ENCODE measurements at places on chromosomes 3 and 15.

- DNase-seq: no peak
Observed at GRCh38 chr3:183984127-183984740, 33.5 kb downstream of the ABCC5 start.

- no peak for DNase-seq
Observed at GRCh38 chr3:165406425-165406824, 210.2 kb upstream of the SLITRK3 start.

- DNase-seq: no peak
Observed at GRCh38 chr3:76383781-76384180, 598.4 kb upstream of the ZNF717 start.

DNA sequence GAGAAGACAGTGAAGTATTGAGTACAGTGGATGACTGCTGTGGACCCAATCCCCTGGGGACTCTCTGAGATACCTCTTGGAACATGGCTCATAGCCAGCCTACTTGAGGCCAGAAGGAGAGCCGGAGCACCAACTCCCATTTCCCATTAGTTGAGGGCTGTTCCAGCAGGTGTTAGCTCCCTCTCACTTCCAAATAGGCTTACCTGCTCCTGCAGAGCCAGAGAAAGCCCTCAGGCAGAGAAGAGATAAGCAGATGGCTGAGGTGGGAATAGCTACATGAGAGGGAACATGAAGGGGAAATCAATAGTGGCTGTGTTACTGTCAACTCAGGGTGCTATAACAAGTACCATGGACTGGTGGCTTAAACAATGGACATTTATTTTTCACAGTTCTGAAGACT lies 4.6 kb upstream of the CCK start:
- DNase-seq: no peak

- peak; percentile 49 for DNase-seq
Observed at GRCh38 chr15:74790080-74790916, 8.4 kb downstream of the CSK start.

DNA sequence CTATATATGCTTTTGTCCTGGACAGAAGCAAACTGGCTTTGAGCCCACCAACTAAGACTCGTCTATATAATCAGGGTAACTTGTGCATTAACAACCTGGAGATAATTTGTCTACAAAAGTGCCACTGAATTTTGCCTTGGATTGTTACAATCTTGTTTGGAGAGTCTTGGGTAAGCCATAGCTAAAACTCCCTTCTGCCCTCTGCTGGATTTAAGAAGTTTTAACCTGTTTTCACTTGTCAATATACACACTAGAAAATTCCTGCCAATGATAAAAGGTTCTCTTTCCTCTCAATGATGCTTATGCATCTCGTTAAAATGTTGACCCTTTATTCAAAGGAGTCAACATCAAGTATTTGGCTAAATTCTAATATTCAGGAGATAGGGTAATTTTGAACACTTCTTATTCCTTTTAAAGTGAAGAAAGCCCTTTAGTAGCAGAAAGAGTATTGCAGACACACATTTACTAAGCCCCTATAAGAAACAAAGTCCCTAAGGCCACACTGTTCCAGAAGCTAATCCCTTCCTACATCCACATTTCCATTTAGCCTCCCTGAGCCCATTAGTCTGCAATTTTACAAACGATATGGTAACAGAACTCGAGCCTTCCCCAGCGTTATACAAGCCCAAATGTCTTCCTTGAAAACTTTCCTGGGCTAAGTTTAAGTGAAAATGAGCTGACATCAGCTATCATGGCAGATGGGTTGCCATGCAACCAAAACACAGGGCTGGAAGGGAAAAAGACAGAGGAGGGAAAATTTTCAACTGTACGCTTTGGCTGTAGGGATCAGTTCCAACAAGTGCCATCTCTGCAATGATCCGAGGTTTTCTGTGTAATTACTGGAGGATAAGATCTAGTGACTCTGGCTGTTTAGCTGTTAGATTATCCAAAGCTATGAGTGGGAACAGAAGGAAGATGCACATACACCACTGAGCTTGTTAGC lies 75.9 kb upstream of the FGF12 start:
- DNase-seq: peak; percentile 70

DNA sequence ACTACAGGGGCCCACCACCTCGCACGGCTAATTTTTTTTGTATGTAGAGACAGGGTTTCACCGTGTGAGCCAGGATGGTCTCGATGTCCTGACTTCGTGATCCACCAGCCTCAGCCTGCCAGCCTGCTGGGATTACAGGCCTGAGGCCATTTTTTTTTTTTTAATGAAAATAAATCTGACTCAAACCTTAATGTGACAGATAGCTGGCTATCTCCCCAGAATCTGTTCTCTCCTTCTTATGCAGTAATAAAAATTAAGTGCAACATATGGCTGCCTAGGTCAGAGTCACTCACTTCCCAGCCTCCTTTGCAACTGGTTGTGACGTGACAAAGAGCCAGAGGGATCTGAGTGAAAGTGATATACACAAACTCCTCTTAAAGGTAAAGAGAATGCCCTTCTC lies 53.0 kb downstream of the ZNF148 start:
- DNase-seq: no peak

DNA sequence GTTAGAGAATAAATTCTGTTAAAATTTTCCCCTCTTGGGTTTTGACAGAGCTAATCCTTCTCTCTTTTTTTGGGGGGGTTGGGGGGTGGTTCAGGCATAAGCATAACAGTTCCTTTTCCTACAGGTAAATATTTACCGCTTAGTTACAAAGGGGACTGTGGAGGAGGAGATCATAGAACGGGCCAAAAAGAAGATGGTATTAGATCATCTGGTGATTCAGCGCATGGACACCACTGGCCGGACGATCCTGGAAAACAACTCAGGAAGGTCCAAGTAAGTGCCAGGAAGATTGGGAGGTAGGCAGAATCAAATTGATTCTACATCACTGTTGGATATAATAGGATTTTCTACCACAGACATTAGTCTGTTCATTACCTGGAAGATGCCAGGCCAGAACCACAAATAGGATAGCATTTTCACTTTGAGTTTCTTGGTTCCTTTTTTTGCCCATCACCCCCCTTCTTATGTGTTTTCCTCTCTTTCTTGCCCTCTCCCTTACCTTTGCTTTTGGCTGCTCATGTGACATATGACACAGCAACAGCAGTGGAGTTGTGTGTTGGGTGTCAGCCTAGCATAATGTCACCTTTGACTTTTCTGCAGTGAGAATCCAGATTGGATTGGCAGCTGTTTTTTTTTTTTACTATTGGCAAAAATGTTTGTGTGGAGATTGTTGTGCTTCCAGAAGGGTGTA lies 79.0 kb downstream of the CHD2 start:
- peak; percentile 32 for DNase-seq

DNA sequence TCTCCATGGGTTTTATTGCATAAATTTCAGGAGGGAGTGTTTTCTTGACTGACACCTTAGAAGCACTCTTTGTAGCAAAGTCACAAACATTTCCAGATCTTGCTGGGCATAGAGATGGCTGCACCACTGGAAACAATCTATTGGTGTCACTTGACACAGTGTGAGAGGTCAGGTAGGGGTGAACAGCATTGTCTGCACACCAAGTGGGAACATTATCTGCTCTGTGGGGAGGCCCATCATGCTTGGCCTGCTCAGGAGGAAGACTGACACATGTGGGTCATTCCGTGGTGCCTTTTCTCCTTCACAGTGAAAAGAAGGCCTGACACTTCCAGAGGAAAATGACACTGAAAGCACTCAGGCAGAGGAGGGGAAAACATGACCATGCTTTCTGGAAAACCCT lies 149.9 kb upstream of the GALNT15 start:
- DNase-seq: no peak

DNA sequence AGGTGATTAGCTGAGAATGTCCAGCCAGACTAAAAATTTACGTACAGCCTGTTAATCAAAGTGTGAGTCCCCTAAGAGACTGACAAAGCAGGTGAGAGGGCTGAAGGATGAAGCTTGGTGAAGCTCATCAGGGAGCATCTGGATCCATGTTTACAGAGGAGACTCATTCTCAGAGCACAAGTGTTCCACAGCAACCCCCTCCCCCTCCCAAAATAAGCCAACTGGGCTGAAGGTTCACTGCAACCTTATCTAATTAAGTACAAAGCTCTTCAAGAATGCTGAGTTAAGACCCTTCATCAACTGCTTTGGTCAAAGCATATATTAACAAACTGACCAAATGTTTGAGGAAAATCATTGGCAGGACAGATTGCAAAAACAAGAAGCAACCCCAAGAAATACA lies 262.6 kb upstream of the ZNF385D start:
- DNase-seq: no peak

GRCh38 chr3:123751433-123751832 lies 132.7 kb downstream of the MYLK start:
- DNase-seq: no peak

GRCh38 chr3:23275814-23276213 lies 72.7 kb downstream of the UBE2E2 start:
- DNase-seq: no peak

GRCh38 chr15:68420186-68420684 lies 11.7 kb downstream of the ITGA11 start:
- peak; percentile 36 for DNase-seq

- DNase-seq: peak; percentile 67
Observed at GRCh38 chr15:89119489-89120478, 31.5 kb downstream of the ABHD2 start.

DNA sequence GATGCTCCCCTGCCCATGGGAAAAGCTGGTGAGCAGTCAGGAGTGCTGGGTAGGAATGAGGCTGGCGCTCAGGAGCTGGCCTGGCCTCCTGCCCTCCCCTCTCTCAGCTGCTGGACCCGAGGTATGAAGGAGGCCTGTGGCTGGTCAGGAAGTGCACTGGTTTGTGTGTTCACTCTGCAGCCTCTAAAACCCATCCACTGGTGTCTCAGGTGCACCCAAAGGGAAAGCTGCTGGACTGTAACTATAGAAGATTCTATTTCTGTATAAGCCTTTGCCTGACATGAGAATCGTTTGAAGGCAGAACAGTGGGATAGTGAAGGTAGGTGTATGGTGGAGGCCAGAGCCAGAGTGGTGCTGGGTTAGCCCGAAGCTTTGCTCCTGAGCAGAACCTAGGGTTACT lies 5.7 kb upstream of the CPNE9 start:
- no peak for DNase-seq

DNA sequence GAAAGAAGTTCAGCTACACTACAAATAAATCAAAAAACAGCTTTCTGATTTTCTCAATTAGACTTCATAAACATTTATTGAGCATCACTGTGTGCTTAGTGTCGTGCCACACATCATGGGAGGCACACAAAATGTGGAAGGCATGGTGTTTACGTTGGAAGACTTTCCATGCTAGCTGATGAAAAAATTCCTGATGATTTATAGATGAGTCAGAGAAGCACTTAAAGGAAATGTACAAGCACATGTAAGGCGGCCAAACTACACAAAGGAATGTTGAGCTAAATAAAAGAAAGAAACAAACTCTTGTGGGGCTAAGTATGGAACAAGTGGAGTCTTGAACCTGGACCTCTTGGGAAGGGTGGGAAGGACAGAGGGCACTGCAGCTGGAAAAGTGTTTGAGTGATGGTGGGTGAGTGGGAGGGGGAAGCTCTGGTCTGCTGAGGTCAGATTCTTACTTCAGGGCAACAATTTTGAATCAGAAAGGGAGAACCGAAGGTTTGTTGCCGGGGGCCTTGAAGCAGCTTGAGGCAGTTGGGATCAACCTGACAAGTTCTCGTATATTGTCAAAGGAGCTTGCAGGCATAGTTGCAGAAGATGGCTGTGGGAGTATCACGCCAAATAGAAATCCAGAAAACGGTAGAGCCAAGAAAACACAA lies 66.9 kb downstream of the FOXB1 start:
- no peak for DNase-seq

All from hepatocyte (in vitro differentiated cells).